ENCODE measurements at places on chromosomes 5 and 9.

GRCh38 chr5:147484708-147485020 is 25.2 kb downstream of the DPYSL3 start:
- peak; percentile 29 for DNase-seq

DNA sequence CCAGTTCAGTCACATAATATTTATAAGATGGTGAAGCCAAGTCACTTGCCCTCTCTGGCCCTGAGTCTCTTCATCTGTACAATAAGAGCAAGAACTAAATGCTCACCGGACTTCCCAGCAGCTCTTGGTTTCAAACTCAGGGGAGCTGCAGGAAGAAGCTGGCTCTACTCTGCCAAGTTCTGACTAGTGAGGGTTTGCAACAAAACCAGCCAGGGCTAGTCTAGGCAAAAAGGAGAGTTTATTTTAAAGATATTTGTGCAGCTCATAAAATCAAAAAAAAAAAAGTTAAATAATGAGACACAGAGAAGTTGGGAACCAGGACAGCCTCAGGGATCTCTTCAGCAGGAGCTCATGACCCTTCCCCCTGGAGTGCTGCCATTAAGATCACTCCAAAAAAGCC is 107.3 kb downstream of the DOCK2 start:
- no peak for DNase-seq

- DNase-seq, result peak; percentile 33
Observed at GRCh38 chr5:115351356-115352195, 55.1 kb upstream of the CCDC112 start.

DNA sequence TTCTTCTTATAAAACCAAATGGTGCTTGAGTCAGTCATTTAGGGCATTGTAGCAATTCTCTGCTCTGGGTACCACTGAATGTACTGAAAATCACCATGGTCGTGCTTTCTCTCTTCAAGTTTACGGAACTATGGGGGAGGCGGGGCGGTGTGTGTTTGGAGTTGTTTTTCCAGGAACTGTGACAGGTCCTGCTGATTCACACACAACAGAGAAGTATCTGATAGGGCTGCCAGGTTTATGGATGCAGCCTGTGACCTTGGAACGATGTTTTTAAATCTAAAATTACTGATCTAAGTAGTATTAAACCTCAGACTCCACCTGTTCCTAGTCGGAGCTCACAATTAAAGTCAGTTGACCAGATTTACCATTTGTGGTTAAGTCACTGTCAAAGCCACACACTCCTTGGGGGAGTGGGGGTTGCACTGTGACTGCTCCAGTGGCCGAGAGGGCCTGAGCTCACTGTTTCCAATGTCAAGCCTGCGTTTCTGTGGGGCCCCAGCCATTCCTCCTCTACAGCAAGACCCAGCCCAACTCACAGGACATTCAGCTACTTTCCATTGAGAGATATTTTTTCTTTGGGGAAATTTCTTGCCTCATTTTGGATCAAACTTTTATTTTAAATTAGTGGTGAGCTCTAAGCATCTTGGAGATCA is 44.4 kb downstream of the GADD45G start:
- no peak for DNase-seq

- DNase-seq, result peak; percentile 95
Observed at GRCh38 chr5:82334856-82335255, 56.7 kb upstream of the RPS23 start.

GRCh38 chr5:142828797-142829535 is 58.8 kb downstream of the ARHGAP26 start:
- DNase-seq, result no peak
